ENCODE measurements at places on chromosomes 6 and 20.

- peak; percentile 63 for DNase-seq
Observed at GRCh38 chr20:1718604-1719384, 61.2 kb upstream of the SIRPG start.

DNA sequence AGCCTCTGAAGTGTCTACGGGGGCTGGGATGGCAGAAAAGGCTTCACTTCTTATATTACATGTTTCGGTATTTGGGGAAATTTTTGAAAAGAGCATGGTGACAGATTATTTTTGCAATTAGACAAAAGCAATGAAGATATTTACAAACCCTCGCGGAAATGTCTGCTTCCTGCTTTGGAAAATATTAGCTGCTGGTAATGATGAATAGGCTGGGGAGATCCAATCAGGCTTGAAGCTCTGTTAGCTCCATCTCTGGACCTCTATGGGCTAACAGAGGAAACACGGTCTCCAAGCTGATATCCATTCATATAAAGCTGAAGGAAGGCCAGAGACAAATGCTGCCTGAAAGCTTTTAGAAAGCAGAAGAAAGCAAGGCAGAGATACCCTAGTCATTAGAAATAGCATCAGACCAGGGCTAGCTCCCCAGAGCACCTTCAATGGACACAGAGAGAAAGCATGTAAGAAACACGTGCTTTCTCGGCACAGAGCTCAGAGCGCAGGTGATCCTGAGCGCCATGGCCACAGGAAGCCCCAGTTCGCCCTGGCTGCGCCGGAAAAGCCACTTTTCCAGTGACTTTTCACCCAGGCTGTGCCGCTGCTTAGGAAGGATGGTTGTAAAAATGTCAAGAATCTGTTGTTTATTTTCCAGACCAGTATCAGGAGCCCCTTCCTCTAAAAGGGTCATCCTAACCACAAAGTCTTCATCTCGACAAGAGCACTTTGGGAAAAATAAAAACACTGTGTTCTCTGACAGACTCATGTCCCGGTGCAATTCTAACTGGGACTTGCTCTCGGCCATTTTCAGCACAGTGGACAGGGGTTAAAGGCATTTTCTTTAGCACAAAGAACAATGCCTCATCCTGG, 68.5 kb upstream of the NFATC2 start:
- no peak for DNase-seq

GRCh38 chr6:141685416-141685815, 447.3 kb upstream of the GJE1 start:
- DNase-seq, result peak; percentile 2

DNA sequence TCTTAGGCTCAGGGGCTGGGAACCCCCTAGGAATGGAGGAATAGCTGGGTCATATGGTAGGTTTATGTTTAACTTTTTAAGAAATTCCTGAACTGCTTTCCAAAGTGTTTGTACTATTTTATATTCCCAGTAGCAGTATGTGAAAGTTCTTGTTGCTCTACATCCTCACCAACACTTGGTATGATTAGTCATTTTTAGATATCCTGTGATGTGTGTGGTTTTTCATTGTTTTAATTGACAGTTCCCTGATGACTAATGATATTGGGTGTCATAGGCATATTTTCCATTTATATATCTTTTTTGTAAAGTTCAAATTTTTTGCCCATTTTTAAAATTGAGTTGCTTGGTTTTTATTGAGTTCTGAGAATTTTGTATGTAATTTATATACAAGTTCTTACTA, 72.3 kb downstream of the SLC16A10 start:
- DNase-seq, result no peak

Data from cardiac fibroblast (primary cell).